Tibial artery (tissue), 4 donors: ENCODE measurements at places on chromosomes 3 and 15.
A peak's percentile ranks its signal among the peaks of the same experiment; 100 is the strongest.

- DNase-seq, result no peak
These were observed 33.3 kb downstream of the CCNB2 start for GRCh38 chr15:59138243-59138642.

DNA sequence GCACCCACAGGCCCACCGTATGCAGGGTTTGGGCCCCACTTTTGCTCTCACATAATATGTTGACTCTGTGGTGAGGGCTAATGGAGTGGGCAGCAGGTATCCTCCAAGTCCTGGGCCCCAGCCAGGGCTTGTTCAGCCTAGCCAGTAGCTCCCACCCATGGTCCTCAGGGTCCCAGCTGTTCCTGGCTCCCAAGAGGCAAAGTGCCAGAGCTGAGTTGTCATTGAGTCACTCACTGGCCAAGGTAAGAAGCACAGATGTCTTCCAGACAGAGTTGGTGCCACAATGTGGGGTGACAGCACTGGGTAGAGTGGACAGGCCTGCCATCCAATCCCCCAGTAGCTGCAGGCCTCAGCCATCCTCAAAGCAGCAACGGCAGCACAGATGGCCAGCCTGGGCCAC is 4.3 kb downstream of the SHF start:
- no peak for DNase-seq

DNA sequence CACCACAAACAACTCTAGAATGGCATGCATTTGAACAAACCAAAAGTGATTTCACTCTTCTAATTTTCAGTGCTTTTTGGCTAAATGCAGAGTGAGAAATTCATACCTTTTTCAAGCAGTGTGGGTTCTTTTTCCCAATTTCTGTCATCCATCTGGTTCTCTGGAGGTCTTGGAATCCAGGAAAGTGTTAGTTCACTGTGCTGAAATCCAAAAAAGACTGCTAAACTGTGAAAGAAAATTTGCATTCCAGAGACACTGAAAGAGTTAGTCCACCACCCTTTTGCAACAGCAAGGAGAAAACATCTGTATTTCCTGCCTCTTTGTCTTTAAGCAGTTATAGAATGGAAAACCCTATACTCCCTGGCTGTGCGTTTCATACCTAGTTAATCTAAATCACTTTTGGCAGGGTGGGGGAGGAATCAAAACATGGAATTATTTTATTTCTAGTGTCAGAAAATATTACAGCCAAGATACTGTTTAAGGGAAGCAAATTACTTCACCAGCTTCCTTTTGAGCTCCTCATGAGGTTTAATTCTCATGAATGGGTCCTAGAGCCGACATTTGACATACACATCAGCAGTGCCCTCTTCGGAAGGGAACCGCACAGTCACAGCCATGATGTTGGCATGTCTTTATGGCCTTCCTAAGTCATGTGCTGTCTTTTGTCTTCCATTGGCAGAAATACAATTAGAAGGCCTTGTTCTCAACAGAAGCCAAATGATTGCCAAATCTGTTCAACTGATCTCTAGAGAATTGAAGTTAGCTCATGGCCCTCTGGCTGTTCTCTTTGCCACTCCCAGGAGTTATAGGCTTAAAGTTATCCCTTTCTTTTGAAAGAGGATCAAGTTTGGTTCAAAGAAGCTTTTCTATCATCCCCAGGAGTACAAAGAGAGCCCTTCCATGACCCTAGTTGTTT is 317.7 kb upstream of the TPRG1 start:
- no peak for DNase-seq

- DNase-seq, result no peak
These were observed 292.9 kb upstream of the RORA start for GRCh38 chr15:61521953-61522352.

- DNase-seq, result no peak
These were observed 212.7 kb upstream of the P2RY1 start for GRCh38 chr3:152621967-152622810.

DNA sequence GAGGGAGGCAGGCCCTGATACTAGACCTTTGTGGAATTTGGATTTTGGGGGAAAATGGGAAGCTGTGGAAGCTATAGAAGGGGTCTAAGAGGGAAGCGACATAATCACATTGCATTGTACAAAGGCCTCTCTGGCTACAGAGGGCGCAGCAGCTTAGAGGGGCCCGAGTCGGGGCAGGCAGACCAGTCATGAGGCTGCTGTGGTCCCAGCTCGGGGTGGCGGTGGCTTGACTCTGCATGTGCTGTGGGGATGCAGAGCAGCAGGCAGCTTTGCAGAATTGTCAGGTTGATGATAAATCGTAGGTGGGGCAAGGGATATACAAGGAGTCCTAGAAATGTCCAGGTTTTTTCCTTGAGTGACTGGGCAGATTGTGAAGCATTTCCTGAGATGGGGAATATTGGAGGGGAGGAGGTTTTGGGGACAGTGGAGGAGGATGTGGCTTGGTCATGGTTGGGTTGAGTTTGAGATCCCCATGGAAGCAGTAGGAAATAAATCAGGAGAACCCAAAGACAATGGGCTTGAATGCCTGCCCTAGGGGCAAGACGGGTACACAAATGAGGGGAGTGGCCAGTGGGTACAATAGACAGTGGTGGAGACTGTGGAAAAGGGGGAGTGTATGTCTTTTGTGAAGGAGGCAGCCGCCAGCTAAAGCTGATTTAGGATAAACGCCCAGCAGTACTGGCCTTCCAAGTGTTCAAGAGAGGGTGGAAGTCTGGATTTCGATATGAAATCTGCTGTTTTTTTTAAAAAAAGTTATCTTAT is 94.1 kb downstream of the HMG20A start:
- DNase-seq, result no peak

DNA sequence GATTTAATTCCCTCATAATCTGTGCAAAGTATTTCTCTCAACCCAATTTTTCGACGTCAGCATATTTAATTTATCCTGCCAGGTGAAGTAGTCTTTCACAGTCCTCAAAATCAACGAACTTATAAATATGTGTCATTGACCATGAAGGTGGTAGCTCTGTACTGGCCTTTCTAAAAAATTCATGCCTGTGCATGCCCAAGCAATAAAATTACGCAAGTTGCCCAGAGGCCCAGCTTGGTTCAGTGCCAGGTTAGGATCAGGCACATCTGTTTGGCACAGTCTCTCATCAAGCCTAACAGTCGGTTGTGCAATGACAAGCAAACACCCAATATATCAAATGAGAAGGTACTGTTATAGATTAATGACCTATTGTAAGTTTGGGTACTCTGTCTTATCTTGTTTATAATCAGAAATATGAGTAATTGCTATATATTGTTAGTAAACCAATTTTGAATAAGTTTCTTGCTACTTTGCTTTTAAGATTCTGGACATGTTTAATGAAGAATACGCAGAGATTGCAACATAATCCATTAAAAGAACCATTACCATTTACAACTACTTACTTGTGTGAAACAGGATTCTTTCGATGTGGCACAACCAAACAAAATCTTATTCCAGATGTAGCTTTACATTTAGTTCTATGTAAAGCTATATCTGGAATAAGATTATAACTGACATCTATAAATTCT is 159.0 kb upstream of the IL12A start:
- peak; percentile 84 for DNase-seq

DNA sequence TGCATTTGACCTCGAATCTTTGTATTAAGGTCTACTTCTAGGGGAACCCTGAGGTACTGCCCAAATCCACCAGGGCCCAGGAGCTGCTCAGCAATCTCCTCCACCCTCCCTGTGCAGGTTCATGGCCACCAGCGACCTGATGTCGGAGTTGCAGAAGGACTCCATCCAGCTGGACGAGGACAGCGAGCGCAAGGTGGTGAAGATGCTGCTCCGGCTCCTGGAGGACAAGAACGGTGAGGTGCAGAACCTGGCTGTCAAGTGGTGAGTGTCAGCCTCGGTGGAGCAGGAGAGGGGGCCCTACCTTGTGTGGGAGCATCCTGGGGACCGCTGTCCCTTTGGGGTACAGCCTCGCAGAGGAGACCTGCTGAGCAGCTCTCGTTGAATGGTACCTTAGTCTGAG is 6.9 kb downstream of the CAND2 start:
- no peak for DNase-seq

DNA sequence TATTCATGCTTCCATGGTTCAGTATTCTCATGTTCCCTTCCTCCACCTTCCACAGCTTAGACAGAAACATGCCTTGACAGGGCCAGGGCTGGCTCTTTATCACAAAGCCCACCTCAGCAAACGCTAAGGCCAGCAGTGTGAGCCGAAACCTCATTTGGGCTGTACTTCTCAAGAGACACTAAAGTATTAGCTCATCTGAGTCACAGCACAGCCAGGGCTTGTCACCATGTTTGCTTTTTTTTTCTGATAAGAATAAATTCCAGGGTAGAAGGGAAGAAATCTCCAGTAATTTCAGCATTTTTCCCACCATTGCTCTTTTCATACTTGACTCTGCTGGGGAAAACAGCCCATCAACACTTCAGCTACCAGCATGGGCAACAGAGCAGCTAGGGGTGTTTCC is 95.4 kb downstream of the MYLK start:
- no peak for DNase-seq

DNA sequence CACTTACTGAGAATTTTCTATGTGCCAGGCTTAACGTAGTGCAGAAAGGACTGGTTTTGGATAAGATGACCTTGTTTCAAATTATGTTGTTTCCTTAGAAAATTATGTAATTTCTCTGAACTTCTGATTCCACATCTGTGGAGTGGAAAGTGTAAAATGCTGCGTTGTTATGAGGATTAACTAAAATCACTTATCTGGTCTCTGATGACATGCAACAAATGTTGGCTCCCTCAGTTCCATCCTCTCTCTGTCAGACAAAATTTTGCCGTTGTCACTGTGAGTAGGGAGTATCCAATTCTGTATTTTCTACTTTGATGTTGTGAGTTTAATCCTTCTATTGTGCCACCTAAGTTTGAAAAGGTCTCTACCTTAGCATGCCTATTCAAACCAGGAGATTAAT is 175.5 kb downstream of the KCNMB2 start:
- no peak for DNase-seq

- DNase-seq, result no peak
These were observed 275.7 kb upstream of the THBS1 start for GRCh38 chr15:39304931-39305728.
